CD8-positive, alpha-beta memory T cell (primary cell): ENCODE measurements at places on chromosomes 4 and X.

DNA sequence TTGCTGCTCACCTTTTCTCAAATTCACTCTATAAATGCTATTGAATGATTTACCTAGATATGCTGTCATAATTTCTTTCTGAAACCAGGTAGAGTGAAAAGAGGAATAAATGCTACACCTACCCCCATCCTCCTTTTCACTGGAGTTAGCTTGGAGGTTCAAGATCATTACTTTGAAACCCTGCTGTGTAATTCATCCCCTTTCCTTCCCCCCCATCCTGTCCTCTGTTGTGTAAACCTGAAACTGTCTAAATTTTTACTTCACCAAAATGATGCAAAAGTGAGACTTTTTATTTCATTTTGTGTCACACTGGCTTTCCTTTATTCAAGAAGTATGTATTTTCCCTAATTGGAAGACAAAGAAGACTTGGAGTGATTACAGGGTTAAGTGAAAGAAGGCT is 5.4 kb downstream of the ZCCHC18 start:
- DNase-seq = no peak

DNA sequence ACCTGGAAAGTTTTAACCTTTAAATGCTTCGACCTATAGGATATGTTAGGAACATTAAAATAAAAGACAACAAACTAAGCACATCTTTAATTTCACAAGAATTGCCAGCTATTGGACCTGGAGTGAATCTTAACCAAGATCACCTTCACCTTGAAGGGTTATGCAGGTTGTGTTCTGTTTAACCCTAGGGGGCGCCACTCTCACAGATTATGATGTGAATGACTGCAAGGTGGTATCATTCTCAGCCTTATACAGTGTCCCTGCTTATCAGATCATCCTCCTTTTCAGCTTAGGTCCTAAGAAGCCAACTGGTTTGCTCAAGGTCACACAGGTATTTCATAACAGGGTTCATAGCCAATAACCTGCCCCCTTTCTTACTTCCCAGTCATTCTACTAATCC is 23.5 kb downstream of the INTS6L start:
- DNase-seq = peak; percentile 4

GRCh38 chr4:150286656-150287055 is 208.4 kb downstream of the DCLK2 start:
- no peak for DNase-seq

DNA sequence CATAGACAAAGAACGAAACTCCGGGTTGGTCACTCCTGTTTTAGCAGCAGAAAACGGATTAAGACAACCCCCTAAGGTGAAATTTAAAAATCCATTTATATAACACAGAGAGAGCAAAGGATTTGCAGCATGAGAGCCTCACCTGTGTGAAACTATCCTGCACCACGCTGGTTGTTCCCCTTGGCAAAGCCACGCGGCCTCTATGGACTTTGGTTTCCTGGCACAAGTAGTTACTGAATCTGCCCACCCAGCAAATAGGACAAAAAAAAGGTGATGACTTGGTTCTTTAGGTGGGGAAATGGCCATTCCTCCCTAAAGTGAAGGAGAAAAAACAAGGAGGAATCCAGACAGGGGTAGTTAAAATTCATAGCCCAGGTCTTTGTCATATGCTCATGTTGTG is 133.1 kb downstream of the PLS3 start:
- DNase-seq = no peak

DNA sequence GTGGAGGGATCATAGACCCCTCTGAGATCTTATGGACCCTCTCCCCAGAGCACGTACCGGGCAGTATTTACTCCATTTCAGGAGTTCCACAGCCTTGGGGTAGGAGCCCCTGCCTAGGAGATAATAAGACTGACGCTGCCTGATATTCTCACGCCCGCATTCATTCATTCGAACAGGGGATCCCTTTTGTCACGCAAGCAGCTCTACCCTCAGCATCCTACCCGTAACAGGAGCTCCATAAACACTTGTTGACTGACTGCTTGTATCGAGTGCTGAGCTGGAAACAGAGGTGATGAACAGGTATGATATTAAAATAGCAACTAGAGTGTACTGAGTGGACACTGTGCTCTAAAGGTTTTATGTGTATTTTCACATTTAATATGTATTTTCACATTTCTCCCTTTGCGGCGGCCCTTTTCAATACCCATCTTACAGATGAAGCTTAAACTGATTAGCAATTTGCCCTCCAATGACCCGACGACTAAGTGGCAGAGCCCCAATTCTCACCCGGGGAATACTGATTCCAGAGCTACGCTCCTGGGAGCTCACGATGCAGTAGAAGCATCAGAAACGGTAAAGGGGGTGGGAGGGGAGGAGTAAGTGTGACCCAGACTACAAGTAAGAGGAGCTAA is 888 bp downstream of the RAB28 start:
- DNase-seq = no peak

GRCh38 chrX:103063191-103063845 is 653 bp downstream of the BEX1 start:
- DNase-seq = no peak

DNA sequence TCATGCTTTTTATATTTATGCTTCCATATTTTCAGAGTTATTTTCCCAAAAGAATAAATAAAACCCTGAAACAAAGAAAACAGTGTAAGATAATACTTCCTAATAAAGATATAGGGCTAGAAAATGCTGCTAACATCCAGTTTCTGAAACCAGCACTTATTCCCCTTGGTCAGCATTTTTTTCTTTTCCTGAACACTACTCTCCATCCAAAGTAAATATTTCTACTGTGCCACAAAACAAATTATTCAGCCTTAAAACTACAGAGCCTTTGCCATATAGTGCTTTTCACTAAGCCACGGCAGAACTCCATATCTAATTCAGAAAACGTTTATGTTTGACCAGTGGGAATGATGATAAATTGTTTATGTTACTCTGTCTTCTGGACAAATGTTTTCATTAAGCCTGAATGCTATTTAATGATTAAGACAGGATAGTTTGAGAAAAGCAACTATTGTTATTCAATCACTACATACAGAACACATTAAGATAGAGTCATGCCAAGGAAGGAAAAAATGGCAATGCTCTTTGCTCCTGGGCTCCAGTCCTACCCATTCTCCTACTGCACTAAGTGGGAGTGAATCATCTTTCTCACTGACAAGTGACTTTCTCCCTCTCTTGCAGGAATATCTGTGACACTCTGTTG is 723.9 kb downstream of the FAT4 start:
- no peak for DNase-seq

GRCh38 chr4:7854216-7854615 is 85.4 kb downstream of the AFAP1 start:
- no peak for DNase-seq

DNA sequence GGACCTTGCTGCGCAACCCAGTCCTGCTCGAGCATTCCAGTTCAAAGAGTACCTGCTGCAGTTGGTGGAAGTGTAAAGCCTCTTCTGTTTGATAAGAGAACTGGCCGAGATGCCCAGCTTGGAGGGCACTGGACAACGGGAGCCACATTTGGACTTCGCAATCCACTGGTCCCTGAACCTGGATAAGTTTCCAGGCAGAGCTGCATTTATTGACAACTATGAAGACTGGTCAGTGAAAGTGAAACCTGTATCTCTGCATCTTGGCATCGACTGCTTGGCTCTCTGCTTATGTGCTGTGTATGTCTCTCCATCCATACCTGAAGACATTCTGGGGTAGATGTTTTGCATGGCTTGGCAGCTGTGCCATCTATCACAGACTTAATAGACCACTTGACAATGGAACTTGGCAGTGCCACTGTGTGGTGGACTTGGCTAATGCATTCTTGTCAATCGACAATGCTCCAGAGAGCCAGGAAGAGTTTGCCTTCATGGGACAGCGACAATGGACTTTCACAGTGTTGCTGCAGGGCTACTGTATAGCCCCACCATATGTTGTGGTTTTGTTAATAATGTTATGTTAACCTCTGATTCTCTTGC is 43.5 kb upstream of the ZBTB33 start:
- no peak for DNase-seq

DNA sequence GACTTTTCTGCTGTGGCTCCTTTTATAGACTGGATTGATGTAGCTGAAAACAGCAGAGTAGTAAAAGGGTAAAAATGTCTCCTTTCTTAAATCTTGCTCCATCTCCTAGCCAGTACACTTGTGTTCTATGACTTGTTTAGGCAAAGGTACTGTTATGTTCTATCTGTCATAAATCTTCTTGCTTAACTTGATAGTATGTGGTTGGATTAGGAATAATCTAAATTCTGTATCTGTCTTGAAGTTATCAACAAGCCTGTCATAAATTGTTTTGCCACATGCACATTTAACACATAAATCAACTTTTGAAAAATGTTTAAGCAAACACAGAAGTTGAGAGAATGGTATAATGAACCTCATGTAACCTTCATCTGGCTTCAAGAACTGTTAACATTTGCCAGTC is 157.0 kb downstream of the FRAS1 start:
- DNase-seq = no peak

GRCh38 chr4:56505269-56506130 is at the start of gene ARL9:
ARL9 (plus strand) TSS chr4:56505791; CDS start chr4:56505863, 72 bp downstream.
- peak; percentile 83 for DNase-seq

- no peak for DNase-seq
These were observed 95.6 kb downstream of the GATB start for GRCh38 chr4:151665022-151665784.

DNA sequence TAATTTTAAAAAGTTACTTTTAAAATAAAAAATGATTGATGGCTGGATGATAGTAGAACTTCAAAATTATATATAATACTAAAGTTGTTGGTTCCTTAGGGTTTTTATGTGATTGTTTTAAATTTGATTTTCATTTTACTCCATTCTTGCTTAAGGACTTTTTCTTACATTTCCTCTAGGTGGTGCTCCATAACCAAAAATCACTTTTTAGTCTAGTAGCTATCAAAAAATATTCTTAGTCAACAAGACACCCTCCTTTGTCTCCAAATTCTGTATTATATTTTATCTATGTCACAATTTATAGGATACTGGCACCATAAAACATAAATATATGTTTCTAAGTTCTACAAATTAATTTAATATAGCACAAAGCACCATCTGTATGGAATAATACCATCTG is 67.2 kb upstream of the BRWD3 start:
- DNase-seq = no peak

GRCh38 chr4:80201252-80202151 is 4.2 kb downstream of the PRDM8 start:
- DNase-seq = peak; percentile 53

GRCh38 chr4:62591756-62592155 is 1391.6 kb downstream of the ADGRL3 start:
- DNase-seq = no peak

GRCh38 chr4:166324321-166324720 is 451.3 kb downstream of the TLL1 start:
- DNase-seq = no peak

GRCh38 chr4:156335721-156336120 is 382.1 kb upstream of the CTSO start:
- DNase-seq = no peak

- DNase-seq = no peak
These were observed 74.4 kb downstream of the AFF1 start for GRCh38 chr4:87009095-87009648.

GRCh38 chr4:188783606-188784160 is 644.4 kb downstream of the TRIML1 start:
- no peak for DNase-seq

DNA sequence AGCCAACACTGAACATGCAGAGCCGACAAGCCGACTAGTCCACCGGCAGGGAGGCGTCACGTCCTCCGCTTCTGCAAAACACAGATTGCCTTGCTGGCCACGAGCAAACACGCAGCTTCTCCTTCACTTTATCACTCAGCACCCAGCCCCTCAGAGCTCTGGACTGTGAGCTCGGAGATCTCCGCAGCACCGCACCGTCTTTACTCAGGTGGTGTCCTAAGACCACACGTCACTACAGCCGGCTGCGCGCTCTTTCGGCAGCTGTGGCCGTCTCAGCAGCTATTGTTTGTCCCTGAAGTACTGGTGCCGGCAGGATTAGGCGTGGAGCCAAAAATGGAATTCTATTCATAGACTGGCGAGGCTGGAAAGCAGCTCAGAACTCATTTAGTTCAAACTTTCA is 72.0 kb downstream of the FAT1 start:
- DNase-seq = no peak

- peak; percentile 8 for DNase-seq
These were observed 12.1 kb upstream of the TLR8 start for GRCh38 chrX:12894074-12895030.

- DNase-seq = no peak
These were observed 461.0 kb upstream of the GALNT7 start for GRCh38 chr4:172707622-172708021.

GRCh38 chr4:142567199-142567598 is 278.9 kb downstream of the INPP4B start:
- peak; percentile 29 for DNase-seq

DNA sequence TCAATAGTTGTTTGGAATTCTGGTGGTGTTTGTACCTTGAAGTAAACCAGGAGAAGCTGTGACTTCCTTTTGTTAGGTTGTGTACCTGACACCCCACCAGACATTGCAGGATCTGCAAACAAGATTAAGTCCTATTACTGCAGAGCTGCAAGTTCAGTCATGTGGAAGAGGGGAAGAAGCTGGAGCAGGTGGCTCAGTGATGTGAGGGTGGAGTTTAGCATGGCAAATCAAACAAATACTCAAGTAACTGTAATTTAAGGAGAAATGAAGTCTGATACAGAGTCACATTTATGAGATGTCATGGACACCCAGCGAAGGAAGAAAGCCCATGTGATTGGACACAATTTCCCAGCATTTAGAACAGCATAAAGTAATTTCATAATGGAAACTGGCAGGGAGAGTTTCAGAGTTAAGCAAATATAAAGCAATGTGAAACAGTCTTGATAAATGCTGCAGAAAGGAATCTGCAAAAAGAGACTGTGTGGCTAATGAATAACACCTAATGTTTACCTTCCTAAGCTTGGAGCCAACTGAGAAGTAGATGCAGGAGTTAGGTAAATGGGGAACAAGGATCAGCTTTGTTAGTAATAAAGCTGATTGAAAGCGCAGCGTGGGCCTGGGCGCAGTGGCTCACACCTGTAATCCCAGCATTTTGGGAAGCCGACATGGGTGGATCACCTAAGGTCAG is 249.1 kb downstream of the GBA3 start:
- DNase-seq = no peak

- no peak for DNase-seq
These were observed 105.1 kb upstream of the GRPR start for GRCh38 chrX:16018291-16018690.
